ENCODE measurements at places on chromosomes 11 and 22. TPM values are rescaled to one million over a fixed set of nuclear protein-coding genes. Genes with fewer than 3 reads are reported as not detected.

OR4A5 gene
- total RNA-seq = not detected

WBP2NL gene
- total RNA-seq = 8.3 TPM

CELSR1 gene
- 7.8 TPM for total RNA-seq

CARS1 gene
- total RNA-seq = 20.2 TPM

CHRM1 gene
- total RNA-seq = not detected

OR51E2 gene
- 0.18 TPM for total RNA-seq

GGTLC3 gene
- total RNA-seq = not detected

CLCF1 gene
- total RNA-seq = 0.27 TPM

CARD16 gene
- total RNA-seq = not detected

DNA sequence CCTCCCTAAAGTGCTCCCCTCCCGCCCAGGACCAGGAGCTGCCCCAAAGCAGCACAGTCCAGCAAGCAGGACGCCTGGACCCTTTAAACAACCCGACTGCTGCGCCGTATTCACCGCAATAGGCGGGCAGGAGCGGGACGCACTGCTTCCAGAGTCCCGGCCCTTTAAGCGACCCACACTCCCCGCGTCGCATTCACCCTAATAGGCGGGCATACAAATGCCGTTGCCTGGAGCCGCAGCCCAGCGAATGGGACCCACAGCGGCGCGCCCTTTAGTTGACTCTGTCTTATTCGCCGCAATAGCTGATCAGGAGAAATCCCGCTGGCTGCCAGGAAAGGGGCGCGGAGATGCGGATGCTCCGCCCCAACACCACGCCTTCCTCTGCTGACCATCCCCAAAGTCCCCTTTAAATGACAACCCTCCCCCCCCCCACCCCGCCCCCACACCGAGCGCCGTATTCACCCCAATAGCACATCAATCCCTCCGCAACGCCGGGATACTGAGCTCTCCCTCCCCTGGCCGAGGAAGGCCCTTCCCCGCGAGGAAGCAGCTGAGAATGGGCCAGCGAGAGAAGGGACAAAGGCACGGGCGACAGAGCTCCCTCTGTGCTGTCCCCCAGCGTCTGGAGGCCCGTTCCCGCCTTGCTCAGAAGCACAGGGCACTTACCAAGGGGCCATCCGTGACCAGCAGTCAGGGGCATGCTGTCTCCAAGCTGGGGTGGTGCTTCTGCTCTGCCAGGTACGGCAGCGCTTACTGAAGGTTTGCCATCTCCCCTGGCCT lies 4.7 kb downstream of the OSBPL5 start:
- peak; percentile 77 for DNase-seq

GRCh38 chr11:126327281-126328000 lies 23.6 kb downstream of the DCPS start:
- no peak for DNase-seq

- no peak for DNase-seq
Observed at GRCh38 chr11:31783252-31783651, 27.9 kb downstream of the PAX6 start.

DNA sequence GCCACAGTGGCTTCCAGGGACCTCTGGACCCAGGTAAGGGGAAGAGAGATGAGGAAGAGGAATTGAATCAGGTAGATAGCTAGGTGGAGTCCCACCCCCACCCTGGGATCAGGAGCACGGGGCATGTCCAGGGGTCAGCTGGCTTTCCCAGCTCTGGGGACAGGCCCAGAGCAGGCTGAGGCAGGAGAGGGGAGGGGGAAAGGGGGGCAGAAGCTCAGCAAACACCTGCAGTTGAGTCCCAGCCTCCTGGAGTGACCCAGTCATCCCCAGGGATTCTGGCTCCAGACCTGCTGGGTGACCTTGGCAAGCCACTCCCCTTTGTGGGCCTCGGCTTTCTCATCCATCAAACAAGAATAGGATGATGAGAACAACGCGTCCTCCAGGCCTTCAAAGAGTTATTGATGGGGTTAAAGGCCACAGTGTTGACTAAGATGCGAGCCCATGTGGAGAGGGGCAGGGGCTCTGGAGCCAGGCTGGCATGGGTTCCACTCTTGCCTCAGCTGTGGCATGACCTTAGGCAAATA lies 16.0 kb downstream of the STARD10 start:
- no peak for DNase-seq

DNA sequence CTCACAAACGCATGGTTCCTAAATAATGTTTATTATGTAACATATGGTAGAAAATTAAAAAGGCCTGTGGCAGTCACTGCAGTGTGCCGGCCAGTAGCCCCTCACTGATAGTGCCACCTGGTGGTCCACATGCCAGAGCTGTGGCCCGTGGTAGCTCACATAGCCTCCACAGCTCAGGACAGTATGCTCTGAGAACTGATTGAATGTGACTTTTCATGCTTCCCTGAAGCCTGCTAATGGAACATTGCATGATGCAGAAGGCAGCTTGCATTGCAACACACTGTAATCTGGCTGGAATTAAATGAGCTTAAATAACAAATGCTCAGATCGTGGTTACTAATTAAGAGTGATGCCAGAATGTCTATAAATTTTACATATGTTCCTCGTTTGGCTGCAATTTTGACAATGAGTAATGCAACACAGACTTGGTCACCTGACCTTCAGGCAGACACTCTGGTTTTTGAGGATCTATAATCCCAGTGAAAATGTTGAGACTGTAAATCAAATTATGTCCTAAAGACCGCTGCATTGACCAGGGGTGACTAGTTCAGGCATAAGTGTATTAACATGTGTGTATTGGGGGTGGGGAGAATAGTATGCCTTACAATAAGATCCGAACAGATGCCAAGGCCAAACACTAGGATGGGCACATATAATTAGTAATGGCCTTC lies 566.4 kb downstream of the METTL15 start:
- DNase-seq = no peak

GRCh38 chr22:19022755-19023154 lies 86.7 kb upstream of the PRODH start:
- no peak for DNase-seq

DNA sequence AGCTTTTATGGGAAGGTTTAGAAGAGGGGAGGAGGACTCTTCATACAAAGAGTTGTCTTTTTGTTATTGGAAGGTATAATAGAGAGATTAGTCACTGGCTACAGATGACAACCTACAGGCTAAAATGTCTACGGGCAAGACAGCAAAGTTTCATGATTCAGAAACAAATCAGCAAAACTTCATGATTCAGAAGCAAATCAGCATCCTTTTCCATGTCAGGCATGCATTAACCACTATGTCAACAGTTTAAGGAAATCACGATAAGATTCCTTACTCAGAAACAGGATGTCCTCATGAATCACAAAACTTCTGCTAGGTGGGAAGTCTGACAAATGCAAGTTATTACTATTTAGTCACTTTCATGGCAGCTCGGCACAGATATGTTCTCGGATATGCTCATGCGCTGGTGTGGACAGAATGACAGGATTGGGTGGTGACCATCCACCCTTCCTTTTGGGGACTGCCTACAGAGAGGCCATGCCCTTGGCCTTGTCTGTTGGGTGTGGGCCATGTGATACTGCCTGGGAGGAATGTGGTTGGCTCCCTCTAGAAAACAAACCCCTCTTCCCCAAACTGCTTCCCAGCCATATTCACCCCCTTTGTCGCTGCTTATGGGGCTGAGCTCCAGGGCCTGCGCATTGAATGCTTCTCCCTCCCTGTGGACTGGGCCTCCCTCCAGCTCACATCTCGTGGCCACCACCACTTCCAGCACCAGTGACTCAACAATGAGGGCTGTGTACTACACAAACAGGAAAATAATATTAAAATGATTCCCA lies 10.1 kb downstream of the C11orf91 start:
- no peak for DNase-seq

DNA sequence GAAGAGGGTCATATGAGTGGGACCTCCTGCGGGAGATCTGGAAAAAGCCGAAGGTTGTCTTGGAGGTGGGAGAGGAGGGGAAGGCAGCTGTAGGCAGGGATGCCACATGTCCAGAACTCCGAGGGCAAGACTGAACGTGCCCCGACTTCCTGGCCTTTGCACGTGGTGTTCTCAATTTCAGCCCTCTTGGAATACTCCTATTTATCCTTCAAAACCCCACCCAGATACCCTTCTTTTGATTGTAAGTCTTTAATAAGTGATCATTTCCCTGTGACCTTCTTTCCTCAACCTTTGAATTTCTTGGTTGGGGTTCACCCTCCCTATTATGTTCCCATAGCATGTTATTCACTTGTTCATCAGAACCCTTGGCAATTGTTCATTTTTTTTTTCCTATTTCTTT lies 95.3 kb upstream of the CRYBB3 start:
- DNase-seq = no peak

DNA sequence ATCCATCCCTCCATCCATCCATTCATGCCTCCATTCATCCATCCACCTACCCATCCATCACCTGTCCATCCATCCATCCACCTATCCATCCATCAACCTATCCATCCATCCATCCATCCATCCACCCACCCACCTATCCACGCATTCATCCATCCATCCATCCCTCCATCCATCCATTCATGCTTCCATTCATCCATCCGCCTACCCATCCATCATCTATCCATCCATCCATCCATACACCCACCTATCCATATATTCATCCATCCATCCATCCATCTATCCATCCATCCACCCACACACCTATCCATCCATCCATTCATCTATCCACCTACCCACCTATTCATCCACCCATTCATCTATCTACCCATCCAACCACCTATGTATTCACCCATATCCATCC lies 13.8 kb downstream of the PARVG start:
- no peak for DNase-seq

DNA sequence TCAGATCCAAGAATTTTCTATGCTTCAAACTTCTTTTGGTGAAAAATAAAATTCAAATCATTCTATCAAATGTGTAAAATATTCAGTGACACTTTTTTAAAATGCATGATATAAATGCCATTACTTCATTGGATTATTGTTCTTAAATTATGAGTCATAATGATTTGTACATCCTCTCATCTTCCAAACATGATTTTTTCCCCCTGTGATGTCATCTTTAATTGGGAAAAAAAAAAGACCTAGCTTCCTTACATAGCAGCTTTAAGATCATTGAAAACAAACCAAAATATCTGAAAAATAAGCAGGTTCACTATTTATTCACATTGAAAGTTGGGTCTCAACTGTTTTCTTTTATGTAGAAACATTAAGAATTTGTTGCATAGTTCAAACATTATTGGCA lies 1549.4 kb downstream of the LRRC4C start:
- no peak for DNase-seq

DNA sequence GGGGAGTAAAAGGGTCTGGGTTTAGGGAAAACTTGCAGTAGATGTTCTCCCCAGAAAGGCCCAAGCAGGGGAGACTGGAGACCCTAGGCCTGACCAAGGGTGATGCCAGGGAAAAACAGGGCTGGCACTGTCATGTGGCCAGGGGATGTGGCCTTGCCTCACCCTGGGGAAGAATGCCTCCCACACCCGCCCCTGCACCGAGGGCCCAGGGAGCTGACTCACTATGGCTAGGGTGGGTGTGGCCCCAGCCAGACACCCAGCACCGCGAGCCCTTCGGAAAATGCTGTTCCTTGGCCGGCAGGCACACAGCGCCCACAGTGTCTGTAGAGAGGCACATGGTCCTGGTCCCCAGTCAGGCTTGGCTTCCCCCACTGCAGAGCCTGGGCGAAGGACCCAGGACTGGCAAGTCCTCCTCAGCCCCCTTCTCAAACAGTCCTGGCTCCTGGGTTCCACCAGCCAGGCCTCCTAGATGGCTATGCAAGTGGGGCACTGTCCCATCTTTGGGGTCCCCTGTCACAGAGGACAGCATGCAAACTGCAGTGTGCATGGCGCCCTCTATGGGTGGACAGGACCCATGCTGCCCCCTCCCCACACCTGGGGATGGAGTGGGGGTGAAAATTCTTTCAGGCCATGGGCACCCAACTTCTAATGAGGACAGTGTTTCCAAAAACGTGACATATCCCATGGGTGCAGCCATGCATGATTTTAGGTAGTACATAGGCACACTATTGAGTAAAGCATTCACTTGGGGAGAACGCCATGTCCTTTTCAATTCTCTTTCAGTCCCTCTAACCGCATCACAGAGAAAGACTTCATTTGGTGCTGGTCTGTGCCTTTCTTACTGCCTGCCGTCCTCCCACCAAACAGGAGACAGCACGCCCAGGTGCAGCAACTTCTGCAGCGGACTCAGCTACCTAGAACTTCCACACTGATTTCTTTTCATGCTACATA lies 15.2 kb downstream of the TMPRSS5 start:
- no peak for DNase-seq

DNA sequence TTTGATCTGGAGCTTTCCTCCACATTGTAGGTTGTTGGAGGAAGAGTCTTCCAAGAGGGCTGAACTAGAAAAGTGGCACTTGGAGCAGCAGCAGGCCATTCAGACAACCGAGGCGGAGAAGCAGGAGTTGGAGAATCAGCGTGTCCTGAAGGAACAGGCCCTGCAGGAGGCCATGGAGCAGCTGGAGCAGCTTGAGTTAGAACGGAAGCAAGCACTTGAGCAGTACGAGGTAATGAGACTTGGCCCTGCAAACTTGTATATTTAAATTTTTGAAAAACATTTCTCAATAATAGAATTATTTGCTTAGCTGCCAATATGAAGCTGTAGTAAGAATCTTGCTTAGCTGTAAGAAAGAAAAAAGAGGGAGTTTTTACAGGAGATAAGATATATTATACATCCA lies 84.0 kb downstream of the SWAP70 start:
- no peak for DNase-seq

DNA sequence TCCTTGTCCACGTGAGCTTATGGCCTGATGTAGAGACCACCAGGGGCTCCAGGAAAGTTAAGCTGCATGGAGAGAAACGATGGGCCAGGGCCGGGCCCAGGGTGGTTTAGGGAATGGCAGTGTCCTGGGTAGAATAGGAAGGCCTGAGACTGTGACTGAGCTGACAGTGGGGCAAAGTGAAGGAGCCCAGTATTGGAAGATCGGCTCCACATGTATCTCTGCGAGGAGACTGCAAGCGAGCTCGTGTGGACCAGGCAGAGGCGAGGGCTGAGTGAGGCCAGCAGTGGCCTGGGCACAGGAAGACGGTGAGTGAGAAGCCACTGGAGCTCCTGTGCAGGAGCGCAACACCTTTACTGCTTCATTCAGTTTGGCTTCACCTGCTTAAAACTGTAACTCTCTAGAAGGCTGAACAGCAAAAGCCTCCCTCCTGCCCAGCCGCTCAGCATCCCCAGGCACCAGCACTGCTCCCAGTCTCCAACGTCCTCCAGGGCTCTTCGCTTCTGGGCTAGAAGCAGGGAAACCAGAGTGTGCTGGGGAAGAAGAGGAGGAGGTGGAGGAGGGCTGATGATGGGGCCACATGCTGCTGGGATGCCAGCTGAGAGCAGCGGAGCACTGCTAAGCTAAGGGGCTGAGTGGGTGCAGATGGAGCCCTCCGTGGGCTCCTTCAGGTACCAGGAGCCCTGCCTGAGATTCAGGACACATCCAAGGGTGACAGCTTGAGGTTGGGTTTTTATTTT lies 13.5 kb downstream of the TCIRG1 start:
- DNase-seq = no peak

GRCh38 chr11:120378474-120378873 lies 42.3 kb downstream of the ARHGEF12 start:
- no peak for DNase-seq

GRCh38 chr22:38957046-38957770 lies at the start of gene APOBEC3A:
APOBEC3A (plus strand) TSS chr22:38957609; CDS start chr22:38957692, 83 bp downstream.
- DNase-seq = no peak

All from cerebellum (tissue), 4 donors.